ENCODE measurements at places on chromosomes 11 and 22.

DNA sequence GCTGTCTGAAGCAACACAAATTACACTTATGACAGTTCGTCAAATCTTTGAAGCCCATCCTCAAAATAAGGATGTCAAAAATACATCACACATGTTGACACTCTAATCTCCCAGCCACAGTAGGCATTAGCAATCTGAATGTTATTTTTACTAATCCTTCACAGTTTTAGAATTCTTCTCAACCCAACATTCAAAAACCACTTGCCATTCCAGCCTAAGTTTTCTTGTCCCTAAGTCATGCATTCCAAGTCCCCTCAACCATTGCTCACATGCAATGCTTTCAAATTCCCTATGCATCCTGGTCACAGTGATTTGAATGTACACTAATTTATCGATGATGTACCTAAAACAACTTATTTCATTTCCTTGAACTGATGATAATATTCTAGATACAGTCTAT, 7.5 kb downstream of the BDNF start:
- H3K36me3 ChIP-seq, result no peaks in the 10 kb centered on the region
- peak overlapping the region; percentile 24 for H3K27ac ChIP-seq
- no peak for DNase-seq
- H3K27me3 ChIP-seq, result peaks cover 34% of the 10 kb centered on the region
- H3K4me3 ChIP-seq, result no peak overlapping the region

- peaks cover 7% of the 10 kb centered on the region for H3K27me3 ChIP-seq
- H3K27ac ChIP-seq, result peak overlapping the region; percentile 70
- peak overlapping the region; percentile 64 for H3K4me3 ChIP-seq
- peaks cover 13% of the 10 kb centered on the region for H3K4me1 ChIP-seq
These were observed 1335.9 kb downstream of the TBC1D22A start for GRCh38 chr22:48098243-48098920.

- H3K4me1 ChIP-seq, result peaks cover 2% of the 10 kb centered on the region
- H3K36me3 ChIP-seq, result peaks cover 2% of the 10 kb centered on the region
- H3K27me3 ChIP-seq, result peaks cover 52% of the 10 kb centered on the region
- H3K4me3 ChIP-seq, result no peak overlapping the region
- DNase-seq, result no peak
These were observed 113.8 kb upstream of the NARS2 start for GRCh38 chr11:78688460-78688859.

GRCh38 chr11:92192141-92192540, 32.5 kb upstream of the FAT3 start:
- no peak for DNase-seq
- no peak overlapping the region for H3K4me3 ChIP-seq
- no peaks in the 10 kb centered on the region for H3K27me3 ChIP-seq

DNA sequence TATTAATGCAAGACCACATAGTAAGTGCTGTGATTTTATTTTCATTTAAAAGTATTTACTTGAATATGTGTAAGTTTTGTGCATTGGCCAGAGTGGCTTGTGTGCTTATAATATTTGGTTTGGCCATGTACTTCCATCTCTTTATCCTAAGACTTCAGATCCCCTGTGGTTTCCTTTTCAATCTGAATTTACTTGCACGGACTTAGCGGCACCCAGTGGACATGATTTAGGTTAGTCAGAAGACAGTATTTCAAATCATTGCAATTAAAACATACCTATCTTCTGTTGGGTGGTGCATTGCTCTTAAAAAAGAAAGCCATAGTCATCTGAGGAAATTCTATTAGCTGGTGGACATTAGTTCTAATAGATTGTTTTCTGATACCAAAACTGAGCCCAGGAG, 30.7 kb downstream of the PIWIL4 start:
- no peaks in the 10 kb centered on the region for H3K27me3 ChIP-seq
- H3K27ac ChIP-seq, result no peak overlapping the region
- H3K36me3 ChIP-seq, result peaks cover 4% of the 10 kb centered on the region
- H3K4me3 ChIP-seq, result no peak overlapping the region
- H3K4me1 ChIP-seq, result peaks cover 1% of the 10 kb centered on the region

GRCh38 chr22:38465673-38466490, 2.0 kb upstream of the KDELR3 start:
- no peak for DNase-seq
- H3K27me3 ChIP-seq, result peaks cover 60% of the 10 kb centered on the region
- H3K27ac ChIP-seq, result no peak overlapping the region
- no peak overlapping the region for H3K4me3 ChIP-seq
- peaks cover 7% of the 10 kb centered on the region for H3K4me1 ChIP-seq
- no peaks in the 10 kb centered on the region for H3K36me3 ChIP-seq

DNA sequence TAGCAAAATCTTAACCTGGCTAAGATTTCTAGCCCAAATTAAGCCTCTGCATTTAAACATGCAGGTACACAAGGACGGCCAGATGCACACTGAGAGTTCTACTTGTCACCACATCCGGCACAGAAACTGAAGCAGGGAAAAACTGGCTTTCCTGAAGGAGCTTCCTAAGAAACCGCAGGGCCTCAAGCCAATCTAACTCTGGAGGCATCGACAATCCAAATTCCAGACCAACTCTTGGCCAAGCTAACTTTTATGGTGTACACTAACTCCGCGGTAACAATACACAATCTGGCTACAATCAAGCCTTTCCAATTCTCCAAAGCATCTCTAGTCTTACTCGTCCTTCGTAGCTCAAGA, 1.2 kb downstream of the MSANTD2 start:
- DNase-seq, result no peak
- peak overlapping the region; percentile 95 for H3K4me3 ChIP-seq
- no peaks in the 10 kb centered on the region for H3K27me3 ChIP-seq
- peaks cover 12% of the 10 kb centered on the region for H3K4me1 ChIP-seq
- H3K36me3 ChIP-seq, result no peaks in the 10 kb centered on the region
- peak overlapping the region; percentile 92 for H3K27ac ChIP-seq

- H3K27ac ChIP-seq, result no peak overlapping the region
- no peaks in the 10 kb centered on the region for H3K27me3 ChIP-seq
- no peaks in the 10 kb centered on the region for H3K36me3 ChIP-seq
- H3K4me3 ChIP-seq, result no peak overlapping the region
- no peaks in the 10 kb centered on the region for H3K4me1 ChIP-seq
These were observed 323.3 kb upstream of the PDGFD start for GRCh38 chr11:104487046-104487806.

- H3K27ac ChIP-seq, result no peak overlapping the region
- H3K36me3 ChIP-seq, result peaks cover 11% of the 10 kb centered on the region
- peaks cover 10% of the 10 kb centered on the region for H3K4me1 ChIP-seq
- H3K27me3 ChIP-seq, result no peaks in the 10 kb centered on the region
- DNase-seq, result no peak
These were observed 249.3 kb downstream of the DDX10 start for GRCh38 chr11:108914211-108914610.

DNA sequence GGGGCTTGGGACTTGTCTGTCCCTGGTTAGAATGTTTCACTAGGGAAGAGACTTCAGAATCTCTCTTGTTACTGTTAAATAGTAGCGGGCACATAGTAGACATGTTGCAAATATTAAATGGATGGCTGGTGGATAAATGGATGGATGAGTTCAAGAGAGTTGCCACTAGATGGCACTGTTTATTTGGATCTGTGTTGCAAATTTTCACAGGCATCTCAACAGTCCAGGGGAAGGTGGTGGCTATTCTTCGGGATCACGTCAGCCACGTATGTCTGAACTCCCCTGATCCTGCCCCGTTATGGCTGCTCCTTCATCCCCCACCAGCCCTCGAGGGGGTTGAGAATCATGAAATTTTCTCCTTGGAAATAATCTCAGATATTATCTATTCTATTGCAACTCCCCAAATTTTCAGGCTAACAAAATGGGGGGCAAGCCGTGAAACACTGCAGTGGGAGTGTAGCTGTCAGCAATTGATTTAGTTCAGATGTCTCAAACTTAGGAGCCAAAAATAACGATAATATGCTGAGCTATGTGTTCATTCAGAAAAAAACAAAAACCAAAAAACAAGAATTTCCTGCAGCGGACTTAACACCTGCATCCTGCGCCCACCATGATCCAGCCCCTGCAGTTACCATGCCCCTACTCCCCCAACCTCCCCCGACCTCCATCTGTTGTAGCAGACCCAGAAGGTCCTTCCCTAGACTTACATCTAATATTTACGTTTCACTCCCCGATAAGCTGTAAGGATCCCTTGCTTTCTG, 29.1 kb upstream of the BIRC3 start:
- peak overlapping the region; percentile 45 for H3K4me3 ChIP-seq
- H3K27ac ChIP-seq, result peak overlapping the region; percentile 47
- H3K4me1 ChIP-seq, result peaks cover 24% of the 10 kb centered on the region
- DNase-seq, result peak; percentile 11

DNA sequence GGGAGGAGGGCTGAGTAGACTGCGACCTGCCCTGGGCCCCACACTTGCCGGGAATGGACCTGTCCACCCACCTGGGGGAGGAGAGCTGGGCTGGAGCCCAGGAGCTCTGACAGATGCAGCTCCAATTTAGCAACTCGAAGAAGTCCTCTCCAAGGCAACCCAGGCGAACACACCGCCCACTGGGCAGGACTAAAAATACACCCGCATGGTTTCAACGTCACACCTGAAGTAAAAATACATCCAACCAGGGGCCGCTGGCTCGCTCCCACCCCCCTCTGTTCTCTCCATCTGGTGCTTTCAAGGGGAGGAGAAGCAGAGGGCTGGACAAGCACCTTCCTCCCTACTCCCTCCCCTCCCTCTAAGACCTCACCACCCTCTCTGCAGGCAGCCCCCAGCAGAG, 119.9 kb downstream of the FEZ1 start:
- H3K36me3 ChIP-seq, result peaks cover 3% of the 10 kb centered on the region
- H3K4me3 ChIP-seq, result no peak overlapping the region
- H3K27ac ChIP-seq, result no peak overlapping the region
- H3K27me3 ChIP-seq, result peaks cover 78% of the 10 kb centered on the region
- DNase-seq, result no peak

- peak overlapping the region; percentile 21 for H3K27ac ChIP-seq
- H3K36me3 ChIP-seq, result no peaks in the 10 kb centered on the region
- no peak for DNase-seq
- no peaks in the 10 kb centered on the region for H3K27me3 ChIP-seq
These were observed 4.4 kb upstream of the DENND5A start for GRCh38 chr11:9269492-9270013.

DNA sequence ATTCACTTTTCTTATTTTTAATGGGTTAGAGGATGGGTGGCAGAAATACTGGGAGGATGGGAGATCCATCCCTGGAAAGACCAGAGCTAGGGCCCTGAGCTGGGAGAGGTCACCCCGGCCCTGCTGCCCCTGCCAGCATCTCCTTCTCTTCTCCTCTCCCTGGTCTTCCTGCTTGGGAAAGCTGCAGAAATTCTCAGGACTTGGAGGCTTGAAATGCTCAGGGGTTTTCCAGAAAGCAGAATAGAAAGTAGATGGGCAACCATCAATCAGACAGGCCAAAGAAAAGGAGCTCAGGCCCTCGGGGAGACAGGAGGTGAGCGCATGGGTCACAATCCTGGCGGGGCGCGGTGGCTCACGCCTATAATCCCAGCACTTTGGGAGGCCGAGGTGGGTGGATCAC, 1.5 kb downstream of the APOBEC3H start:
- no peaks in the 10 kb centered on the region for H3K36me3 ChIP-seq
- peaks cover 37% of the 10 kb centered on the region for H3K4me1 ChIP-seq
- H3K4me3 ChIP-seq, result no peak overlapping the region

- H3K27me3 ChIP-seq, result no peaks in the 10 kb centered on the region
- H3K27ac ChIP-seq, result no peak overlapping the region
- DNase-seq, result peak; percentile 46
- no peak overlapping the region for H3K4me3 ChIP-seq
- H3K36me3 ChIP-seq, result peaks cover 5% of the 10 kb centered on the region
These were observed 45.9 kb downstream of the ZNF143 start for GRCh38 chr11:9506489-9507276.

DNA sequence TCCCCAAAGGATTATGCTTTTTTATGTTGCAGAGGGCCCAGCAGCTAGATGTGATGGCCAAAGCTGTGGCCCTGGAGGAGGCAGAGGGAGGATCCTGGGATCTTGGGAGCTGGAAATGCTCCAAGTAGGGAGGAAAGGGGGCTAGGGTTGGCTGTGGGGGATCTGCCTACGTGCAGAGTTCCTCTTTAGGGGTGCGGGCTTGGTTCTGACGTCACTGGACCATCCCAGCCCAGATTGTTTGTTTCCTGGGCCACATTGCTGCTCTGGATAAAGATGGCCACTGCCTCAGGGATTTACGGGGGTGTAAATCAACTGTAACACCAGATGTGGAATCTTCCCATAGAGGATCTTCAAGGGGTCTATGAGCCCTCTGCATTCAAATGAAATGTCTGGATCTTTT, 110.3 kb upstream of the SYT13 start:
- no peak for DNase-seq
- no peaks in the 10 kb centered on the region for H3K36me3 ChIP-seq
- peaks cover 2% of the 10 kb centered on the region for H3K4me1 ChIP-seq
- no peak overlapping the region for H3K27ac ChIP-seq

- DNase-seq, result no peak
- no peaks in the 10 kb centered on the region for H3K27me3 ChIP-seq
- H3K4me3 ChIP-seq, result no peak overlapping the region
- H3K27ac ChIP-seq, result no peak overlapping the region
- no peaks in the 10 kb centered on the region for H3K4me1 ChIP-seq
- H3K36me3 ChIP-seq, result no peaks in the 10 kb centered on the region
These were observed 2423.4 kb downstream of the LRRC4C start for GRCh38 chr11:39036021-39036420.

DNA sequence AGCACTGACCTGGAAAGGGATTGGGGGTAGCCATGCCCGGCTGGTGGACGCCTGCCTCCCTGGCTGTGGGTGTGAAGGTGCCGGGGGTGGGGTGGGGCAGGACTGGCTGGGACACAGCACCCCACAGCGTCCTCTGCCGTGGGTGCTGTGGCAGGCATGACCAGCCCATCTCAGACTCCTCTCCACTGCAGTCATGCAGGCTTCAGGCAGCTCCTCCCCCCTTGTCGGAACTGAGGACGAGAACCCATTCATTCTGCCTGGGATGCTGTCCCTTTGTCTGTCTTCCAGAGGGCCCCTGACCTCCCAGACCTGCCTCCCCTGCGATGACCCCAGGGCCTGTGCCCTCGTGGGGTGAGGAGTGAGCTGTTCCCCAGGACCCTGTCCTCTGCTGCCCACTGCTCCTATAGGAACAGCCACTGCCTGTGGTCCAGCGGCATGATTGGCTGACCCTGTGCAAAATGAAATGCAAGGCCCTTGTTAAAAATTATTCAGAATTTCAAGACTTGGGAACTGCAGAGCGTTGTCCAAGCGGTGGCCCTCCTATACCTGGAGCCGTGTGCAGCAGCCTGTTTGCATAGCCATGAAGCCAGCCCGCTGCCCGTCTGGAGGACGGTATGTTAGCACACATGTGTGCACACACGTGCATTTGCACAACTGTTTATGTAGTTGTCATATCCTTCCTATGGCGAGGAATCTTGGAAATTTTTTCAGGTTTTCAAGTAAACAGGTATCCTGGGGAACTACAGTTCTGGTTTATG, 1122.3 kb downstream of the BRD1 start:
- H3K36me3 ChIP-seq, result no peaks in the 10 kb centered on the region
- no peak for DNase-seq
- H3K4me3 ChIP-seq, result no peak overlapping the region

- no peak overlapping the region for H3K4me3 ChIP-seq
- H3K4me1 ChIP-seq, result no peaks in the 10 kb centered on the region
These were observed 54.6 kb downstream of the KCNA4 start for GRCh38 chr11:29962243-29962642.
